Stimulated activated CD8-positive, alpha-beta memory T cell treated with anti-CD3 and anti-CD28 coated beads, Interleukin-12 subunit alpha, Interleukin-12 subunit beta, amount 100 ng/mL, for 4 hours (primary cell): ENCODE measurements at places on chromosomes 11 and 22.

DNA sequence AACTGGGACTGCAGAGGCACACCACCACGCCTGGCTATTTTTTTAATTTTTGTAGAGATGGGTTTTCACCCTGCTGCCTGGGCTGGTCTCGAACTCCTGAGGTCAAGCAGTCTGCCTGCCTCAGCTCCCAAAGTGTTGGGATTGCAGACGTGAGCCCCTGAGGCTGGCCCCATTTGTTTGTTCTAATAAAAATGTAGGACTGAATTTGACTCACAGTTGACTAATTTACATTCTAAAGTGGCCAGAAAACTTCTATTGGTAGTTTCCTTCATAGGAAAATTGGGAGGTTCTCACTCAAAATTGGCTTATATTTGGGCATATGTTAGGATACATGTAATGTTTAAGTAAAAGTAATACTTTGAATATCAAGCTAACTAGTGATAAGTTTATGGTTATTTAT is 35.0 kb downstream of the PPFIA1 start:
- no peak for DNase-seq

DNA sequence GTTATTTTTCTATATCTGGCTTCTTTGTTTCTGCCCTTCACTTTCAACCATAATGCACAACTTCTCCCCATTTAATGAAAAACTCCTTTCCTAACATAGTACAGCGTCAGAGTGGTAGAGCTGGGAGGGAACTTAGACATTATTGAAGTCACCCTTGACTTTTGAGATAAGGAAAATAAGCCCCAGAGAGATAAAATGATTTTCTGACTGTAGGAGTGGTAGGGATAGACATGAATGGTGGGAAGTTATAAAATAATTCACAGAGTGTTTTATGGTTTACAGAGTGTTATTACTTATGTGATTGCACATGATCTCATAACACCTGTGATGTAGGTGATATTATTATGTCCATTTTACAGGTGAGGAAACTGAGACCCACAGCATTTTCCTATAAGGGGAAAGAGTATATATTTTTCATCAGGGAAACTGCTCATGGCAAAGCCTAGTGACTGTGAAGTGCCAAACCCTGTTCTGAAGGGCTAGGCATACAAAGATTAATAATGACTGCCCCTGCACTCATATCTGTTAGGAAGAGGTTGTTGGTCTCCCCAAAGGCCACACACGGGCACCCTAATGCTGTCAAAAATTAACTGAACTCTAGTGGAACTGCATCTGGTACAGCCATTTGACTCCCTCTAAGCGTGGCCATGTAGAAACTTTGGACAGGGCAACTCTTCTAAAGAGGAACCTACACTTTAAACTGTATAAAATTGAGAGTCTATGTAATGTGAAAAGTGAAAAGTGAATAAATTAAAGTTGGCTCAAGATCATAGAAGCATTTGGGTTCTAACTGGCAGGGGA is 61.1 kb upstream of the PICALM start:
- DNase-seq, result no peak

GRCh38 chr11:11363674-11364073 is 10.6 kb upstream of the CSNK2A3 start:
- DNase-seq, result no peak

- no peak for DNase-seq
These were observed 48.9 kb upstream of the MYEOV start for GRCh38 chr11:69245041-69245440.

DNA sequence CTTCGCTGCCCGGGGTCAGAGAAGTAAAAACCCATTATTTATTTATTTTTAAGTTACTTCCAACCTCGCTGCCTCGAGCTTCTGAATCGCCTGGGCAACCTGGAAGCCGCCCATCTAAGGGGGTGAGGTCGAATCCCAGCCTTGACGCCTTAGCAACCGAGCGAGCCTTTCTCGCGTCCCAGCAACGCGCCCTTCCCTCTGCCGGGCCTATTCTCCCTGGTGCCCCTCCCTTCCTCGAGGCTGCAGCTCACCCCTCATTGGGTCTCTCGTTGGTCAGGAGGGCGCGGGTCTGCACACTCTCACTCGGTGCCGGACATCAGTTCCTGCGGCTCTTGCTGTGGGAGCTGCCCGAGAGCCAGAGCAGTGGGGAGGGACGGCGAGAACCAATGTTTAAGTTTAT is at the start of gene CCDC81:
Gene CCDC81 (plus strand): TSS at position 302 of the 400 bp plus-strand sequence. CDS start 277 bp downstream, outside the sequence.
- DNase-seq, result no peak

DNA sequence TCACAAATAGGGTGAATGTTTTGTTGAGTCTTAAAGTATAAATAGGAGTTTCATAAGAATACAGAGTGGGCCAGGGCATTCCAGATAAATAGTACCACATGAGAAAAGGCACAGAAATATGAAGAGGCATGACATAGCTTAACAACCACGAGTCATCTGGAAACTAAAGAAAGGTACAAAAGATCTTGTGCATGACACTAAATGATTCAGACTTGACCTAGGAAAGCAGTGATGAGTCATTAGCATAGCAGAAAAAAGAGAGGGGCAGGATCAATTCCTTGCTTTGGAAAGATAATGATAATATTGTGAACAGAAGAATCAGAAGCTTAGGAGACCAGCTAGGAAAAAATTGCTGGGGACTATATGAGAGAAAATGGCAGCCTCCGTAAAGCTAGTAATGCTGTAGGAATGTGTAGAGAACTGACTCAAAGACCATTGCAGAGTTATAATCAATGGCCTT is 47.6 kb upstream of the FIBIN start:
- no peak for DNase-seq

- DNase-seq, result no peak
These were observed 6.2 kb downstream of the PANX1 start for GRCh38 chr11:94134651-94135512.

DNA sequence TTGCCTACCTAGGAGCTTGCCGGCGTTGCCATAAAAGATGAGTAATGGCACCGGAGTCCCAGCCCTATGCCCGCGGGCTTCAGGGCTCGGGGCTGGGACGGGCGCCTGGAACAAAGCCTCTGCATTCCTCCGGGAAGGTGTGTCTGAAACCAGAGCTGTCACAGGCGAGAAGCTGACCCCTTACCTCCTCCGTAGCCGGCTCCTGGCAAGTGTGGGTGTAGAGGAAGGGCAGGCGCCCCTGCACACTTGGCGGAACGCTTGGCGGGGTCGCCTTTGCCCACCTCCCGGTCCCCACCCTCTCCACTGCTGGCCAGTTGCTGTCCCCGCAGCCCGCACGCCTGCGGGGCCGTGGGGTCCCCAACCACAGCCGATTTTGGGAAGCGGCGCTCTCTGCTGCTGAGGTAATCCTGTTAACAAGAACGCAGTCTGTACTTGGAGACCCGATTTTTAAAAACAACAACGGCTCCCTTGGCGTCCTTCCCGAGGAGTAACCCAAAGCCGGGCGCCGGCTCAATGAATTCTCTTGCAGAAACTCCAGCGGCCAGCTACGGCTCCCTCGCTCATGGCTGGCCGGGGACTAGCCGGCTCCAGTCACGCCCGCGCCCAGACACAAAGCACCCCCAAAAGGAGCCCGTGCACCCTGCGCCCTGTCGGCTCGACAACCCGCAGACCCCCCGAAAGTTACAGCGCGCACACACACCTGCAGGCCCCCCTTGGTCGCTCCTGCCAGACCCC is 89.2 kb downstream of the PLEKHA7 start:
- no peak for DNase-seq

DNA sequence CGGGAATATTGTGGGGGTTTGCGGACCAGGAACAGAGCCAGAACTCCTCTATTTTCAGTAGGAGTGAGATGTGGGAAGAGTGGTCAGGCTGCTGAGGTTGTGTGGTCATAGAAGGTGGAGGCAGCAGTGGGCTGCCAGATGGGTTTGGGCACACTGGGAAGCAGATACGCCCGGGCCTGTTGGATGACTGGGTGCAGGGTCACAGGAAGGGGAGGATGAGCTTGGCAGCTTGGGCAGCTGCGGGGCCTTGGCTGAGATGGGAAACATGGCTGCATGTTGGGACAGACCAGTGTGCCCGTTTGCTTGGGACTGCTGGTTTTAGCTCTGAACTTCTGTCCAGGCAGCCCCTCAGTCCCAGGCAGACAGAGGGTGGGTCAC is 11.4 kb downstream of the SHANK3 start:
- no peak for DNase-seq

DNA sequence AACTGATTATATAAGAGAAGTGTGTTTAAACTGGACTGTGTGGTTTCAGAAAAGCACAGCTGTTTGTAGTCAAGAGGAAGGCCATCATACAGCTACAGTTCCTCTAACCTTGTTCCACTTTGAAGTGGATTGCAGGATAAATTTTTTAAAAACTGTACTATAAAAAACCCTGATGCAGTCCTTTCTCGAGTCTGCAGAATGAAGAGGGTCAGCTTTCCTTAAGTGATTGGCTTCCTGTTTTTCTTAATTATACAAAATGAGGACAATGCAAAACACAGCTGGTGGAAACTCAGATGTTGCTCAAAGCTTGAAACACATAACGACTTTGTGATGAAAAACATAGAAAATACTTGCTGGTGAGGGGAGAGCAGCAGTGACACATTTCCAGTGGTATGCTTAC is 1060.5 kb downstream of the DLG2 start:
- DNase-seq, result no peak

DNA sequence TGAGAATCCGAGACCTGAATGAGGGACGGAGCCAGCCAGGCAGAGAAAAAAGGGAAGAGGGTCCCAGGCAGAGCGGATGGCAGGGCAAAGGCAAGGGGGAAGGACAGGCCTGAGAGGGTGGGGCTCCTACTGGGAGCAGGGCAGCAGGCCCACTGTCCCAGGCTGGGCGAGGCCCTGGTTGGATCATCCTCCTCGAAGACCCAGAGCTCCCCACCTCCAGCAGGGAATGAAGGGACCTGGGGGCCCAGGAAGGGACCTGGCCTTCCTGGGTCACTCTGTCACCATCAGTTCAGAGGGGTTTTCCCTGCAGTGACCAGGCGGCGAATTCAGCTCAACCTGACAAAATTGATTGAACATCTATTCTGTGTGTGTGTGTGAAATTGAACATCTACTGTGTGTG is 4.0 kb downstream of the CD5 start:
- DNase-seq, result no peak

GRCh38 chr11:4748438-4748837 is 21.3 kb downstream of the OR51F1 start:
- DNase-seq, result no peak

GRCh38 chr22:17587629-17588028 is 24.3 kb downstream of the SLC25A18 start:
- DNase-seq, result no peak

GRCh38 chr22:42376711-42377554 is 55.3 kb downstream of the NFAM1 start:
- no peak for DNase-seq

- DNase-seq, result no peak
These were observed 111.7 kb downstream of the ADAMTS15 start for GRCh38 chr11:130560000-130560780.

DNA sequence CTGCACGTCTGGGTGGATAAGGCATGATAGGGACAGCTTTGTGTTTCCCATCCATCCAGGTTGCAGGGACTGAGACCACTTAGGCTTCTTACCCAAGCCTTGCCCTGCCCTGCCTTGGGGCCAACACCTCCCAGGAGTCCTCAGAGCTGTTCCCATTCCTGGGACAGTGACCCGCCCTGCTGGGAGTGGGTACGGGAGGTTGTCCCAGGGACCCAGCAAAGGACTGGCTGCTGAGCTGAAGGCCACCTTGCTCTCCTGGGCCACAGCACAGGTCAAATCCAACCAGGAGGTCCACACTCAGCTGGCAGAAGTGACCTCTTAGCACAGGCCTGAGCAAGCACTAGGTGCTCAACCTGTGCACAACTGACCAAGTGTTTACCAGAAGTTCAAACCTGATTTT is 16.9 kb upstream of the ARHGEF17 start:
- DNase-seq, result no peak

- DNase-seq, result no peak
These were observed 43.4 kb downstream of the CPT1A start for GRCh38 chr11:68798221-68798813.

DNA sequence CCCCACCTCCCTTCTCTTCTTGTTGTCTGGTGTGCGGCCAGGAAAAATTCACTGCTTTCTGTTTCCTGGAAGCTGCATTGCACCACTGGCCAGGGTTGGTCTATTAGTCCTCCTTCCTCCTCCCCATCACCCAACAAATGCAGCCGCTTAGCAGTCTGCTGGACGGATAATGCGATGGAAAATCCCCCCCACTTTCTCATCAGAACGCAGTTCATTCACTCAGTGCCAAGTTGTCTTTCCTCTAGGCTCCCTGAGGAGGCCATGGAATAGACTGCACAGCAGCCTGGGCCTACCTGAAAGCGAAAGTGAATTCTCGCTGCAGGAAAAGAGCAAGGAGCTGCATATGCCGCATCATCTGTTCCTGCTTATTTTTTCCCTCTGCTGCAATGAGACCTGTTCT is 513.6 kb downstream of the METTL15 start:
- DNase-seq, result no peak

DNA sequence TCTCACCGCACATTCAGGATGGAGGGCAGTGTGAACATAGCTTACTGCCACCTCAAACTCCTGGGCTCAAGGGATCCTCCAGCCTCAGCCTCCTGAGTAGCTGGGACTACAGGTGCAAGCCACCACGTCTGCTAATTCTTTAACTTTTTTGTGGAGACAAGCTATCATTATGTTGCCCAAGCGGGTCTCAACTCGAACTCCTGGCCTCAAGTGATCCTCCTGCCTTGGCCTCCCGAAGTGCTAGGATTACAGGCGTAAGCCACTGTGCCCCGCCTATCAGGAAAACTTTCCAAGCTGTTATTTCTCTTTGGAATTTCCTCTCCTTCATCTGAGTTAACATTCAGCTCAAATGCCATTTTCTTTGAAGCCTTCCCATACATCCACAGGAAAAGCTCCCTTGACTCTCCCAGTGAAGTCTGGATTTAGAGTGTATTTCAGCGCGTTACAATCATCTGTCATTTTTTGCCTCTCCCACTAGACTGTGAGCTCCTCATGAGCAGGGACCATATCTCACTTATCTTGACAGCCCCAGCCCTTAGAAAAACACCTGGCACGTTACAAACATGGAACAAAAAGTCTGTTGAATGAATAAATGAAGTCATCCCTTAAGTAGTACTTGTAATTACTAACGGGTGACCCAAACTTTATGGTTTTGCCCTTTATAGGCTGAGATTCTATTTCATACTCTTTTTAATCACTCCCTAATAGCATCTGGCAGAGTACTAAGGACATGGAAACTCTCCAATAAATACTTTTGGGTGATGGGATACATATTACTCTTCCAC is 2.2 kb downstream of the MRTFA start:
- DNase-seq, result no peak

DNA sequence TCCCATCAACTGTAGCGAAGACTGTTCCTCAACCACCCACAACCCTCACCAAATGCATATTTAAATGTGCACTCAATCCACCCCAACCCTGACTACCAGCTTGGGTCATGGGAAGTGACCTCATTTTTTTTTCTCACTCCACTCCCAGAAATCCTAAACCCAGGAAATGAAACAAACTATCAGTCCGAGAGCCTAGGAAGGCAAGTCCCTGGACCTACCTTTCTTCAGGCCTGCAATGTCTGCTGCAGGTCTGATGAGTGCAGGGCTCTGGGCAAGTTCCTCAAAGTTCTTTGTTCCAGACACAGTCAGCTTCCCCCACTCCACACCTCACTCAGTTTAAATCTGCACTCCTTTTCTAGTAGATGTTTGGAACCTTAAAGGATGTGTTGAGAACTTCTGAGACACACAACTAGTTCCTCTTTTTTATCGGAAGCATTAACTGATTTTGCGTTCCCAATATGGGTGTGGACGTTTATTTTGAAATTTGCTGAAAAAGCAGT is at the start of gene MS4A4E:
Gene MS4A4E (minus strand): TSS at position 398 of the 500 bp plus-strand sequence. CDS start 13,082 bp downstream, outside the sequence.
- DNase-seq, result no peak
